ENCODE measurements at places on chromosomes 6 and 20.
A peak's percentile ranks its signal among the peaks of the same experiment; 100 is the strongest.

- DNase-seq = no peak
Observed at GRCh38 chr20:38973107-38973506, 11.0 kb downstream of the DHX35 start.

GRCh38 chr6:113281431-113281830 lies 575.7 kb upstream of the MARCKS start:
- no peak for DNase-seq

DNA sequence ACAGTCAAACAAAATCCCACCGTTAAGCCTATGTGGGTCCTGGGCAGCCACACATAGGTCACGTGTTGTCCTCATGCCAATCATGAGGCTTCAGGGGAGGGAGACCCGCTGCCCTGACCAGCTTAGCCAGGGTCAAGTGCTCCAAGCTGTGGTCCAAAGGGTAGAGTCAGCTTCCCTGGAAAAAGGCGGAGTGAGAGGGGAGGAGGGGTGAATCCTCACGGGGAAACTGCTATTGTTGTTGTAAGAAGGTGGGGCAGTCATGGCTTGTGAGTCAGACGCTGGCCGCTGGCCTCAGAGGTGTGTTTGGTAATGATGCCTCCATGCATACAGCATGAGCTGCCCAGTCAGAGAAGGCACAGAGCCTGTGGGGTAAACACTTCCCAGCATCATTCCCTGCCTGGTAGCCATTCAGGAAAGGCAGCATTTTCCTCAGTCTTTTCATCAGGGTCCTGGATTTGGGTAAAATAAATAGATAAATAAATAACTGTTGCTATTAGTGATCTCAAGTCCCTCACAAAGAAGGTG lies 8.7 kb downstream of the CST3 start:
- DNase-seq = no peak

DNA sequence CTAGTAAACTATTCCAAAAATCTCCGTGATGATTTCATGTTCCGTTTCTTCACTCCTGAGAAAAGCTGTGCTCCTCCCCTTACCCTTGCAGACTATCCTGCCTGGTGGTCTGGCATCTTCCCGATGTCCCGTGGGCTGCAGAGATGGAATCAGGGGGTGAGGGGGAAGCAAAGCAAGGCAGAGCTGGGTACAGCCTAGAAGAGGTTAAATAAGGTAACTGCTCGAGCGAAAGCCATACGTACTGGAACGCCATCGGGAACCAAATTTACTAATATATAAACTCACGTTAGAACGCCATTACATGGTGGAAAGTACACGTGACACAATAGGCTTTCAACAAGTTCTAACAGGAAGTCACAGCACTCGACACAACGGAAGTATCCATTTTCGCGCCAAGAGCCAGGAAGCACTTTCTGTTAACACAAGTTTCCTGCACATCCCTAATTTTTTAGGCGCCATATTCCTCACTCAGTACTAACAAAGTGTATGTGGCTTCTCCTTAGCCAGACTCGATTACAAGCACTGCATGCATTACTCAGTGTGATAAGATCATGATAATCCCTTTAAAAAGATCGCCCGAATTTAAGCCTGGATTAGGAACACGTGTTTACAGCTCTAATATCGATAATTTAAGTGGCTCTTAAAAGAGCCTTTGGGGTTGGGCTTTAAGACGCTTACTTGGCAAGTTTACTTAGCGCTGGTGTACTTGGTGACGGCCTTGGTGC lies 101.6 kb upstream of the PRSS16 start:
- DNase-seq = peak; percentile 49

DNA sequence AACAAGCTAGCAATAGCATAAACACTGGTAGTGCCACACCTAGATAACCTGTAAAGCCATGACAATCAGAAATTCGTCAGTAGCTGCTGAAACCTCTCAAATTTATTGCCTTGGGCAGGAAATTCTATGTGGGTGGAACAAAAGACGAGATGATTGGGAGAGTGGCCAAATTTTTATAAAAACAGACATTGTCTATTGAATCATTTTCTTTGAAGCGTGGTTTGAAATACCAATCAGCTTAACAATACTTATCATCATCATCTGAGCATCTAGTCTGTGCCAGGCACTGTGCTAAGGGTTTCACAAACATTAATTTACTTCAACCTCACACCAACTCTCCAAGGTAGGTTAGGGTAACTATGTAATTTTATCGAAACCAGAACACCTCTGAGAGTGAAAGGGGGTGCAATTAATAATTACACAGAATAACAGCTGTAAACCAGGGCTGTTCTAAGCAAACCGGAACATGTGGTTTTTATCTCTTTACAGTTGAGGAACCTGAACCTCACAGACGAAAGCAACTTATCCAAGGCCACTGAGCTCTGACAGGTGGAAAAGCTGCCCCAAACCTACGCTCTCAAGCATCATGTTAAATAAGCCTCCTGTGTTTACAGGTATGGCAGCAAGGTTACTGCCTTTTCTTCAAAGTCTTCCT lies 43.4 kb downstream of the NHSL1 start:
- no peak for DNase-seq

DNA sequence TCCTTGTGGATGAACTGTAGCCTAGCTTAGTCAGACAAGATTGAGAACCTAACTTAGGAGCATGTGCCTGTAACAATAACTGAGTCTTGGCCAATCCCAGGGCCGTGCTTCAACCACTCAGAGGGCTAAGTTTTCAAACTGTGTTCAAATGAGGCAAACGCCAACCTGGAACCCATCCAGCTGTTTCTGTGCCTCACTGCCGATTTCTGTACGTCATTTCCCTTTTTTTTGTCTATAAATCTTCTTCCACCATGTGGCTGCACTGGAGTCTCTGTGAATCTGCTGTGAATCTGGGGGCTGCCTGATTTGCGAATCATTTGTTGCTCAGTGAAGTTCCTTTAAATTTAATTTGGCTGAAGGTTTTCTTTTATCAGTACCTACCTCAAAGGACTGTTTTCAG lies 115.0 kb upstream of the CHD6 start:
- no peak for DNase-seq

DNA sequence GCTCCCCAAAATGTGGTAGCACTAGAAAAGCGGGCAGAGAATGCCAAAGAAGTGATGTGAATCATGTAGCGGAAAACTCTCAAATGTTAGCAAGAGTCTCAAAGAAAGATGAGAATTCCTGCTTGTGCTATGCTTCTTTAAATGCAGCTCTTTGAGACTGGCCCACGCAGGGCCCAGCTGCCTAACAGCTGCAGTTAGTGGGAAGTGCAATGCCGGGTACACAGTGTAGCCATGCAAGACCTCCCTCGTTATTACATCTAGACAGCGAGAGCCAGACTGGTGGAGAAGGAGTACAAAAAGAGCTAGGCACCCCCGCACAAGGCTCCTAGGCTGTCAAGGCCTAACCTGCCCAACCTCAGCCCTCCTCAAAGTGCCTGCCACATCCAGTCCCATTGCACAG lies 201.7 kb upstream of the PRDM1 start:
- no peak for DNase-seq

All from T-helper 9 cell (primary cell).